Hepatic stellate cell (primary cell): ENCODE measurements at places on chromosomes 7 and 10.

- DNase-seq = no peak
Observed at GRCh38 chr10:89368129-89368528, 9.7 kb upstream of the IFIT1B start.

DNA sequence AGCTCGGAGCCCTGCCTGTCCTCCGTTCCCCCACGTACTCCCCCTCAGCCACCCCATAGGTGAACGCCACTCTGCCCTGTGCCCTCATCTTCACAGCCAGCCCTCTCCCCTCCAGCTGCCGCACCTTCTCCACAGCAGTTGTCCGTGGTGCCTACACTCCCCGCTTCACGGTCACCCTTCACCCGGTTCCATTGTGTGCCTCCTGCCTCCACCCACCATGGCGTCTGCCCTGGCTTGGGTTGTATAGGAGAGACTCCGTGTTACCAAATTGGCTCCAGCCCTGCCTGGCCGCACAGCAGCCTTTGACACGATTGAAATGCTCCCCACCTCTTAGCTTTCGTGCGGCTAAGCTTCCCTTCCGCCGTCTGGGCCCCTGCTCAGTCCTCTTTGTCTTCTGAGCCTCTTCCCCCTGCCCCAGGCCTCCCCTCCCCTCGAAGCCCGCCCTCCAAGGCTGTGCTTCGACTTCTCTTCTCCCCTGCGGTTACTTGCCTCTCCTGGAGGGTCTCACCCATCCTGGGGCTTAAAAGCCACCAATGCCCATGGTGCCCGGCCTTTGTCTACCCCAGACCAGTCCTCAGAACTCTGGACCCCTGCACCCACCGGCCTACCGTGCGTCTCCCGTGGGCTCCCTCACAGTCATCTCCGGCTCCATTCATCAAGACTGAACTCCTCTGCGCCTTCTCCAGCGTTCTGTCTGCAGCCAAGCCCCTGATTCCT is 18.5 kb upstream of the NODAL start:
- DNase-seq = no peak

- DNase-seq = peak; percentile 77
Observed at GRCh38 chr10:96395931-96396877, 37.4 kb upstream of the OPALIN start.

DNA sequence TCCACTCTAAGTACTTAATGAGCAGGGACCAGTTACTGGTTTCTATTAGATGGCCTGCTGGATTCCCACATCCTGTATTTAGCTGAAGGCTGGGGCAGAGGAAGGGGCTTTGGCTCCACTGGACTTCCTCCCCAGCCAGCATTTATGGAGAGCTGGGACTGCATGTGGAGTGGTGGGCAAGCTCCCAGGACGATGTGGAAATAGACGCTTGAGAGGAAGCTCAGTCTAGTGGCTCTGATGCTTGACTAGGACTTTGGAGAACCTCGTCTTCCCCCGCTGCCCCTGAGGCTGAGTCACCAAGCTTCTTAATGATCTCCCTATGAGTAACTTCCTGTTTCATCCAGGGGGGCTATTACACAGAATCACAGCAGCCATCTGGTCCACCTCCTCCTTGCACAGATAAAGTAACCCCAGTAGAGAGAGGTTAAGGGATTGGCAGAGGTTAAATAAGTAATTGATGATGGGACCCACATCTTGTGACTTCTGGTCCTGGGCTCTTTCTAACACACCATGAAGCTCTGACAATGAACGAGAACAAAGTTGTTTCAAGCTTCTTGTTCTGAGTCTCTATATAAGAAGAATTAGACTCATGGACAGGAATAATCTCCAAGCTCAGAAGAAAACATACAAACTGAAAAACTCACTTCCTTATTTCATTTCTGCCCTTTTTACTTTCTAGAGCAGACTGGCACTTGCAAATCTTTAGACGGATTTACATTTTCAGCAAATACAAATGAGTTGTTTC is 126.2 kb downstream of the PRPF18 start:
- peak; percentile 88 for DNase-seq

GRCh38 chr10:43292755-43293676 is 26.2 kb upstream of the RASGEF1A start:
- DNase-seq = peak; percentile 61

DNA sequence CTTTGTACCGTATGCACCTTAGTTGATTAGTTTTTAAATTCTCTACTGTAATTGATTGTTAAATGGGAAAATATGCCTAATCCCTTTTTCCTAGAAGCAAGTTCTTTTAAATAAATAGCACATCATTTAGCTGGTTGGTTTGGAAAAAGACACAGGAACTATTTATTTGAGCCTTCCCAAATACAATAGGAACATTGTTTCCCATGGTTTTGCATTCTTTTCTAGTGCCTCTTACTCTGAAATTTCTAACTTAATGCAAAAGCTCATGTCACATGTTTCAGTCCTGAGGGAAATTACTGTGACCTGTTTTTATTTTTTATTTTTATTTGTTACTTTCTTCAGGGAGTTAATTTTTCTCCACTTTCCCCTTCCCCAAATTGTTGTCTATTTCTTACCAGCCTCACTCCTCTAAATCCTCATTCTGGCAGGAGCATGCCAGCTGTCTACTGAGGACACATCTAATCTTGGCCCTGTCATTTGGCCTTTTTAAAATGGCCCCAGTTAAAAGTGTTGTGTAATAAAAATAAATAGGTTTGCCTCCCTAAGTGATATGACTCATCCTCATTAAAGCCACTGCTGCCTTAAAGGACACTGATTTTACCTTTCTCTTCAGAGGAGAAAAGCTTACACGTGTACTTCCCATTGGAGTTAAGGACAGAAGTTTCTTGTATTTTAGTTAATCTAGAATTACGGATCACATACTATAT is 94.5 kb downstream of the PPP1R3A start:
- DNase-seq = no peak

DNA sequence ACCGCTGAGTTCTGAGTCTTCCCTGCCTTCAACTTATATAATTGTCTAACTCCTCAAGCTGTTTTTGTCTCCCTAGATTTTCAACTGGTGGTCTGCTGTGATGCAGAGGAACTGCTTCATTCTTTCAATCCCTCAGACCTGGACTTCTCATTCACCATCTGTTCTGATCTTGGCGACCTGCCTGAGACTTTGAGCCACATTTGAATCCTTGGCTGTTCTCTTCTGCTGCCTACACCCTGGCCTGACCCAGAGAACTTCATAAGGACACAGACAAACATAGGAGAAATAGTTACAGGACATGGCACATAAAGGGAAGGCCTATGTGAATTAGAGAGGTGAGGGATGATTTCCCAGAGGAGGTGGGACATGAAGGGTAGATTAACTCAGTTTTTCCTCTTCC is 326.7 kb downstream of the PTEN start:
- no peak for DNase-seq

DNA sequence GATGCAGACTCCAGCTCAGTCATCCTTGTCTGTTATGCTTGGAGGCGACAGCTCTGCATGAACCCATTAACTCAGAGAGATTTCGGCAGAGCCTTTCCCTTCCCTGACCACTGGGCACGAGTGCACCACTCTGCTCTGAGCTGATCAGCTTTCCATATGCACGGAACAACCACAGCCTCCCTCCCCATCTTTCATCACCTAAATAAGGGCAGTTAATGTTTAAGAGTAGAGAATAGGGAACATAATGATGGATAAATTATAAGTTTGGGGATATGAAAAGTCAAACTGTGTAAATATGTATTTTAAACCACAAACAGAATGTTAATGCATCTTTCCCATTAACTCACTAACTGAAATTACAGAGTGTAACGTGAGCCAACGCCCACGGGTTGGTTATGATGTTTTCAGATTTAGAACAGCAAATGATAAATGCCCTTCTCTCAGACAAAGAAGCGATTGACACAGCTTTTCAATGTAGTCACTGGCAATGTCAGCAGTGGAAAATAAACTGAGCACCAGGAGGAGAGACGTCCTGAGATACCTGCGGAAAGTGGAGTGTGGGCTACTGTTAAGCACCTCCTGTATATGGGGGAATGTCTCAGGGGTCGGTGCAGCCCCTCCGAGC is 658.2 kb downstream of the LRMDA start:
- DNase-seq = no peak

- DNase-seq = no peak
Observed at GRCh38 chr10:4830551-4830950, 4.5 kb downstream of the AKR1E2 start.

GRCh38 chr10:86522510-86522855 is 891 bp upstream of the WAPL start:
- DNase-seq = peak; percentile 26

DNA sequence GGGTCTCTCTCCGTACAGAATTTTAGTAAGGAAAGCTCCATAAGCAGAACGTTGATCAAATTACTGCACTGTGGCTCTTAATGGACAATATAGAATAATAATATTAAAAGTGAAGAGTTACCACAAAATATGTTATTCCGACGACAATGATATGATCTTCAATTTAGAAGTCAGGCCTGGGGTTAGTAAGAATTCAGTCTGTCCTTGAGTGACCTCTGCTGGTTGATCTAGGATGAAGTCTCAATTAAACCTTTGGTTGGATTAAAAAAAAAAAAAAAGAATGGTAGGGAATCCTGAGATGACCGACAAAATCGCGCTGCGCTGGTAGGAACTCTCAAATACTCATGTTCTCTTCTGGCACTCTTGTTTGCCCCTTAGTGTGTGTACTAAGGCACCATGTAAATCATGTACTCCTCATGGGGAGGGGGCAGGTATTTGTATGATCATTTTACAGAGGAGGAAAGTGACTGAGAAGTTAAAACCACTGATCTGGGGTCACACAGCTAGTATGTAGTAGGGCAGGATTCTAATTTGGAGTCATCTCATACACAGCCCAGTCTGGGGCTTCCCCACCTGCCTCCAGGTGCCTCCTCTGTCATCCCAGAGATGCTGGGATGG is 161.3 kb upstream of the NPVF start:
- DNase-seq = peak; percentile 22

- no peak for DNase-seq
Observed at GRCh38 chr7:43588477-43589132, 5.7 kb downstream of the STK17A start.

DNA sequence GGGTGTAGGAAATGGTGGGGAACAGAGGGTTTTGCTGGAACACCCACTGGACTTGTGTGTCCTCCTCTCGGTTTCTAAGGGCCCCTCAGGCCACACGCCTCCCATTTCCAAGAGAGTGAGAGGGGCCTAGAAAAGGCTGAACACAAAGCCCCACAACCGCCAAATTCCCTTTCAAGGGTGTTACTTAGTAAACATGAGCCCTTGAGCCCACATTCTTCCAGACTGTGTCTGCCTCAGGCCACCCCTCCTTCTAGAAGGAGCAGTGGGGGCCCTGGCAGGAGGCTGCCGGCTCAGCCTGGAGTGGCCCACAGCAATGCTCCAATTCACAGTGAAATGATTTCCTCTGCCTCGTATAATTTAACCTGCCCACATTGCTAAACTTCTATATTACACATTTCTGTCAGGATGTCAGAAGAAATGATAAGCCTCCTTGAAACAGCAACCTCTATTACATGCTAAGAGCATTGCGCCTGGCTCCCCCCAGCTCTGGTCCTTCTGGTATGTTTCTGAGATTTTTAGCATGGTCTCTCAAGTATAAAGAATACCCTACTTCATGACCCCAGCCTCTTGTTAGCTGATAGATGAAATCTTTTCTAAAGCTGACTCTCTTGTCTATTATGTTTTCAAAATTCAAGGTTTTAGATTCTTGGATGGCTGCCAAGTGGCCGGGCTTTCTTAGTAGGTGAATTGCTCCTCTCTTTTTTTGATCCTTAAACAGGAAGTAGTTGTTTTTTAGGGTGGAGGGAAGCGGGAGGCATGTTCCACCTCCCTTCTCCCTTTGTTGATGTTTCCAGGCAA is 673.9 kb upstream of the GALNT17 start:
- no peak for DNase-seq

GRCh38 chr7:4470246-4470645 is 211.8 kb upstream of the FOXK1 start:
- DNase-seq = no peak

DNA sequence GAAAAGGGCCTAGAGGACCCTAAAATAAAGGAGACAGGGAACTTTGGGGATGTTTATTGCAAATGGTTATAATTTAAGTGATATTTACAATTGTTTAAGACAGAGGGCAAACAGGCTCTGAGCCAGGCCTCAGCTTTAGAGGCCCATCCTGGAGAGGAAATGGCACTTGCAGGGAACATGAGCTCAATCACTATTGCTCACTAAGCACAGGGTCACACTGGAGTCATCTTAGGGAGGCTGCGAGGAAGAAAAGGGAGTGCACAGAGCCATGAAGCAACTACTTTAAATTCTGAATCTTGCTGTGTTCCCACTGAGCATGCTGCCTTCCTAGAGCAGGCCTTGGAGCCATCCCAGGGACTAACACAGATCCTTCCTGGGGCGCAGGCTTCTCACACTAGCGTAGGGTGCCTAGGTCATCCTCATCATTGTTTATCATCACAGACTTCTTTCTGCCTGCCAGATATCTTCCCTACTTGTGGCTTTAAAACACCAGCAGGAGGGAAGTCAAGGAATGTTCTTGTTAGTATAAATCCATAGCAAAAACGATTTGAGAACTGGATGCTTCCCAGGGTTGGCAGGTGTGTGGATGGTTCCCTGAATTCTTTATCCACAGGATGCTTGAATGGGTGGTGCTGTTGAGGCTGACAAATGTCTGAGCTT is 12.7 kb upstream of the DNAJB12 start:
- DNase-seq = no peak

DNA sequence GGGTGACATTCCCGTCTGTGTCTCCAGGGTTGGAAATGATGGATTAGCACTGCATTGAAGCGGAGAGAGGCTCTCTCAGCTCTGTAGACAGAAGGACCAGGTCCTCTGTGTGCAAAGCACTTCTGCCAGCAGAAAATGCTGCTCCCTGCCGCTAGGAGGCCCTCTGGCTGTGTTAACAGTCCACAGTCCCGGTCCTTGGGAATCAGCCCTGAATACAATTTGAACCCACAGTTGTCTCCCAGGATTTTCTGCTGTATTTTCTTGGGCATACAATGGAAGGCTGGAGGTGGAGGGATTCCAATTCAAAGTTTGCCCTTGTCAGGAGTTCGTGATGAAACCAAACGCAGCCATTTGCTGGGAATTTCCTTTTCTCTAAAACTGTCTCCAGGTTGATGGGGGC is 205.2 kb downstream of the GLRX3 start:
- no peak for DNase-seq

GRCh38 chr10:91891125-91892001 is 17.9 kb downstream of the FGFBP3 start:
- no peak for DNase-seq

- DNase-seq = no peak
Observed at GRCh38 chr7:974172-974571, 1.2 kb downstream of the COX19 start.

DNA sequence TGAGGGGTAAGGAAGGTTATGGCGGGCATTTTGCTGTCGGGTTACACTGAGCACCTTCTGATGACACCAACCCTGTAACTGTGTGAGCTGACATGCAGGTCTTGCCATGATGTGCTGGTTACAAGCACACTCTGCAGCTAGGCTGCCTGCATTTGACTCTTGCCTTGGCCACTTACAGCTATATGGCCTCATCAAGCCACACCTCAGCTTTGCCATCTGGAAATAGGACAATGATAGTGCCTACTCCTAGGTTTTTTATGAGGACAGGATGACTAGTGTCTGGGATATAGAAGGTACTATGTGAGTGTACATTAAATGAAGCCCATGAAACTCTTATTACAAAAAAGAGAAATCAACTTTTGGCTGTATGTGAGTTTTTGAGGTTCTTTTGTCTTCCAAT is 58.0 kb downstream of the AKR1B1 start:
- DNase-seq = no peak
